NCI-H1417 treated with DMSO at 0.1 percent for 48 hours (cell line): ENCODE measurements at places on chromosomes 13 and 19.

DNA sequence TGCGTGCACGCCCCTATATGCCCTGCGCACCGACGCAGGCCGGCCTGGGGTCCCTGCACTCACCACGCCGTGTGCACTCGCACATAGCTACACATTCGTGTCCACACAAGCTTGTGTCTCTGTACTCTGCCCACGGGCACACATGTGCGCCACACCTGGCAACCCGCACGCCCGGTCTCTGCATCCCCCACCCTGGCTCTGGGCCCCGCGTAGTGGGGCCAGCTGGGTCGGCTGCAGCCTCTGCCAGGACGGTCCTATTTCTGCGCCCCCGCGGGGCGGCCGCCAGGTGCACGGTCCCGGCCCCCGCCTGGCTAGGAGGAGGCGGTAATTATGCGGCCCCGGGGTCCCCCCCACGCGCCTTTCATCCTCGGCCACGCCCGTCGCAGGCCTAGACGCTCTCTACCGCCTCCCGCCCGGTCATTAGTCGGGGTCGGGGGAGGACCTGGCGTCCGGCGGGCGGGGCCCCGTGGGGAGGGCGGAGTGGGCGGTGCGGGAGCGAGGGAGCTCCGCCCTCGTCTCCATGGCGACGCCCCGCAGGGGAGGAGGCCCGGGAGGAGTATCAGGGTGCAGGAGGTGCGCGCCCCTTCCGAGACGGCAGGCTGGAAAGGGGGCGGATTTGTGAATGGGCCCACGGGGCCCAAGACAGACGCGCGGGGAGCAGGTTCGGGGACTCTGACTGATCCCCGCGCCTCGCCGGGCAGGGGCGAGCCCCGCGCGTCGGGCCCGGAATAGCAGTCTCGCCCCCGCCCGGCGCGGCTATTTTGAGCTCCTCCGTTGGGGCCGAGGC lies 2.8 kb upstream of the CIRBP start:
- DNase-seq = peak; percentile 73

DNA sequence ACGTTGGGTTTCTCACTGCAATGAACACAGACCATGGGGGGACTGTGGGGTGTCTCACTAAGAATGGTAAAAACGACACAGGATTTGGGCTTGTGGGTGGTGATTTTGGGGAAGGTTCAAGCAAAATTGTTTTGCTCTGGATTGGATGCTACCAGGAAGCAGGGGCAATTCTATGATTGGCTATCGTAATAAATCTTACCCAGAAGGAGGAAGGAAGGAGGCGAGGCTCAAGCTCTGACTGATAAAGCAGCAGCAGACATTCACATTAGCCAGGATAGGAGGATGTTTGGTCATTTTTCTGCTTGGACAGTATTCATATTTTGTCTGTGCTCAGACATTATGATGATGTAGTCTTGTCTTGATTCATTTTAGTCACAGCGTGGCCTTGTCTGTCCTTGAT lies 1.5 kb downstream of the ZNF576 start:
- no peak for DNase-seq

GRCh38 chr13:99895444-99896368 lies 75.9 kb downstream of the ZIC5 start:
- no peak for DNase-seq

GRCh38 chr13:108827646-108828045 lies 198.2 kb downstream of the MYO16 start:
- DNase-seq = no peak

DNA sequence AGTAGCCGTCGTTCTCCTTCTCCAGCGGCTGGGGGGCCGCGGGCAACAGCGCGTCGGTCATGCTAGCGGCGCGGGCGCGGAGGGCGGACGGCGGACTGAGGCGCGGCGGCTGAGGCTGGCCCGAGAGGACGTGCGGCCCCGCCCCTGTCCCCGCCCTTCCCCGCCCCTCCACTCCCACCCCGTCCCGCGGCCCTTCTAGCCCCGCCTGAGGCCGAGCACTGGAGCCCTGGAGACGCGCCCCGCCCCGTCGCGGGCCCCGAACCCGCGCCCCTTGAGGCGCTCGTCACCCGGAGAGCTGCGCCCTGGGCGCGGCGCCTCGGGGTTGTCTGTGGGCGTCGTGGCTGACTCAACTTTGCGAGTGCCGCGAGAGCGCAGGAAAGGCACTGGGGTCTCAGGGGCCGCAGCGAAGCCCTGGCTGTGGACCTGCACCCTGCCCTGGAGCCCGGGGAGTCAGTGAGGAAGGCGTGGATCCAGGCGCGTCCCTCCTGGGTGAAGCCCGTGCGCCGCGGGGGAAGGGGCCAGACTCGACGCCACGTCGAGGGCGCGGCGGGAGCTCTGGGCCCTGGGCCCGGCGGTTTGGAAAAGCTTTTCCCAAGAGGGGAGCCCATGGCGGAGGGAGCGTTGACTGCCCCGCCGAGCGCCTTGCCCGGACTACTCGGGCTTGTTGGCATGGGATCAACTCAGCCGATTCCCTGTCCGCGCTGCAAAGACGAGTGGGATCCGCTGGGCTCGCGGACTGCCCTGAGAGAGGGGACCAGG lies at the start of gene RHPN2:
Gene RHPN2, minus strand, starts transcription at position 97 of the 759 bp plus-strand sequence. Its CDS starts 36 bp downstream, at position 61.
- no peak for DNase-seq

- no peak for DNase-seq
Observed at GRCh38 chr19:19106056-19106551, 32.2 kb downstream of the TMEM161A start.

- no peak for DNase-seq
Observed at GRCh38 chr19:18514800-18515682, 6.8 kb downstream of the ELL start.

DNA sequence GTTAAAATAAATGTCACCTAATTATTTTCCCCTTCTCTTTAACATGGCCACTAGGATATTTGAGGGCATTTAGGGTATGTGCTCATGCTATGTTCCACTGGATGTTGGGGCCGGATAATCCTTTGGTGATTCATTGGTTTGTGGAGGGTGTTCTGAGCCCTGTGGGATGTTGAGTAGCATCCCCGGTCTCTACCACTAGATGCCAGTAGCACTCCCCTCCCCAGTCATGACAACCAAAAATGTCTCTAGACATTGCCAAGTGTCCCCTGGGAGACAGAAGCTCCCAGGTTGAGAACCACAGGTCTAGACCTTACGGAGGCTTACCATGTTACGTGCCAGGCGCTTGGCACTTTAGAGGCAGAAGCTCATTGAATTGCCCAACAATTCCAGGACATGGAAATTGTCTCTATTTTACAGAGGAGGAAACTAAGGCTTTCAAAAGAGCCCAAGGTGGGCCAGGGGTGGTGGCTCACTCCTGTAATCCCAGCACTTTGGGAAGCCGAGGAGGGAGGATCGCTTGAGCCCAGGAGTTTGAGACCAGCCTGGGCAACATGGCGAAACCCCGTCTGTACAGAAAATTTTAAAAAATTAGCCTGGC lies 14.1 kb downstream of the SHANK1 start:
- no peak for DNase-seq

DNA sequence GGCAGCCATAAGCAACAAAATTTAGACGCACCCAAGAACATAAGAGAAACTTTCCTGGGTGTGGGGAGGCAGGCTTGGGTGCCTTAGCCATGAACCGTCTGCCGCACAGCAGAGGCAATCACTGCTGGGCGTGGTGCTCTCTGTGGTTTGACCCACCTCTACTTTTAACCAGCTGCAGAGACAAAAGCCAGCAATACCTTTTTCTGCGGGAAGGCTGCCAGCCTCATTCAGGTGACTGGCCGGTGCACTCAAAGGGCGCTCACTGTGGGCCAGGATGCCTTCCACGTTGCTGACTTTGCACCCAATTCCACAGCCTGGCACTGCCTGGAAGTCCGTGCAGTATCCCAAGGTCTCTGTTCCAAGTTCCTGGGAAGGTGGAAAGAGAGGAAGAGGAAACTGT lies 69.1 kb downstream of the ATP7B start:
- DNase-seq = no peak

- DNase-seq = no peak
Observed at GRCh38 chr19:57812226-57812625, 2.5 kb downstream of the ZNF552 start.
